ENCODE measurements at places on chromosomes 12 and 14.

DNA sequence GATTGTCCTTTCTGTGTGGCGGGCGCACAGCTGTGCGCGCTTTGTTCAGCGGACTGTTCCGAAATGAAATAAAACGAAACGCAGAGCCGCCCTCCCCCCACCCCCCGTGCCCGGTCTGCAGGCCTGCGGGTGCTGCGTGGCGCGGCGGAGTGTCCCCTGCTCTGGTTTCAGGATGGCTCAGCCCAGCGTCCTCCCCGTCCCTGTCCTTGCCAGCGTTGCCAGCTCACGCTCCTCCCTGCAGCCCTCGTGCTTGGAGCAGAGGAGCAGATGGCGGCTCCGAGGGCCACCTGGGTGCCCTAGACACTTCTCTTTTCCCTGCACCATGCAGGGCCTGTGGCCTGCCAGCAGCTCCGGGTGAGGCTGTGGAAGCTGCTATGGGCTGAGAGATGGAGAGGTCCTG, 17.5 kb upstream of the BEGAIN start:
- no peak for DNase-seq

DNA sequence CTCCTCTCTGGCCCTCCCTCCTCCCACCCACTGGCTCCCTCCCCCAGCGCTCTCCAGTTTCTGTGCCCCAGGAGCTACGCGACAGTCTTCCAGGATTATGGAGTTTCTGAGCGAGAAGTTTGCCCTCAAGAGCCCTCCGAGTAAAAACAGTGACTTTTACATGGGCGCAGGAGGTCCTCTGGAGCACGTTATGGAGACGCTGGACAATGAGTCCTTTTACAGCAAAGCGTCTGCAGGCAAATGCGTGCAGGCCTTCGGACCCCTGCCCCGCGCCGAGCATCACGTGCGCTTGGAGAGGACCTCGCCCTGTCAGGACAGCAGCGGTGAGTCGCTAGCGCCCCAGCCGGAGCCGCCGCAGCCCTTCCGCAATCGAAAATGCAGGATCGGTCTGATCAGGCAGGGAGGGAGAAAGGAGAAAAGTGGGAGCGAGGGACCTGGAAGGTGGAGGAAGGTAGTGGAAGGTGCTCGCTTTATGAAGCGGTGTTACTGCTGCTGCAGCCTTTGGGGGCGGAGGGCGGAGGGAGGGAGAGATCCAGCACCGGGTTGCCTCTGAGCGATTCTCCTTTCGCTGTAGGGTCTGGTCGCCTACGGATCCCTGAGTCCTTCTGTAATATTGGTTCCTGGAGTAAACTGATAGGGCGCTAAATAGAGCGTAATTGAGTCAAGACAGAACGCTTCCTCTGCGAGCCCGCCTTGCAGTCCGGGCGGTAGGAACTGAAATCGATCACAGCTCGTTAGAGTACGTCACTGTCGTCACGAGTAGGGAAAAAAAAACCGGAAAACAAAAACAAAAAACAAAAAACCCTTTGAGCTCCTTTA, at the start of gene ALX1:
Gene ALX1 (plus strand): TSS at position 56 of the 819 bp plus-strand sequence. CDS start 42 bp downstream, at position 98.
- peak; percentile 57 for DNase-seq

- DNase-seq: no peak
Observed at GRCh38 chr14:67778792-67779191, 37.6 kb downstream of the ZFYVE26 start.

- no peak for DNase-seq
Observed at GRCh38 chr12:130838284-130838950, 633 bp downstream of the STX2 start.

- DNase-seq: no peak
Observed at GRCh38 chr14:74804219-74804825, 41.2 kb downstream of the YLPM1 start.

- no peak for DNase-seq
Observed at GRCh38 chr12:119372540-119372939, 38.0 kb downstream of the CCDC60 start.

DNA sequence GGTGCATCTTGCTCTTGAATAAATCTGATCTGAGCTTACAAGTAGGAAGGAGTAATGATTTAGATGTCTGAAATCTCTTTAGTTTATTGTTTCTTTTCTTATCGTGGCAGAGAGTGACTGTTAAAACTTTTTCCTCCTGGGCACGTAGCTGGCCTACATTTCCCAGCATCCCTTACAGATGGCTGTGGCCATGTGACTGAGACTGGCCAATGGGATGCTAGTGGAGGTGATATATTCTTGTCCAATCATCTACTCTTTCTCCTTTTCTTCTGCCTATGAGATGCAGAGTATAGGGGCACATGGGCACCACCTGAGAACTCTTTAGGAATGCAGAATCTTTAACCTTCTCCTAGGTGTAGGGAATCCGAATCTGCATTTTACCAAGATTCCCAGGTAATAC, 237.3 kb downstream of the RGS6 start:
- DNase-seq: no peak

GRCh38 chr12:43309959-43310358, 242.0 kb downstream of the ADAMTS20 start:
- DNase-seq: no peak

DNA sequence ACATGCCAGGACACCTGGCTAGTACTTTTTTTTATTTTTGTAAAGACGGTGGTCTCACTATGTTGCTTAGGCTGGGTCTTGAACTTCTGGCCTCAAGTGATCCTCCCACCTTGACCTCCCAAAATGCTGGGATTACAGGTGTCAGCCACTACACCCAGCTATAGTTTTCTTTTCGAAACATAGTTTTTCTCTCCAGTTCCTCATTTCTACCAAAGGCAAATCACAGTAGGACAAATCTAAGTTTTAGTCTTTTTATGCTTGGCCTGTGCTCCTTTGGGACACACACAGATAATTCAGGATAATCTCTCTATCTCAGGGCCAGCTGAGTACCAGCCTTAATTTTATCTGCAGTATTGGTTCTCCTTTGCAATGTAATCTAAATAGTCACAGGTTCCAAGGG, 100.7 kb downstream of the KCNMB4 start:
- no peak for DNase-seq

GRCh38 chr14:67077921-67078320, 111.3 kb upstream of the GARIN2 start:
- DNase-seq: no peak

GRCh38 chr14:65824978-65825299, 412.4 kb downstream of the FUT8 start:
- no peak for DNase-seq

DNA sequence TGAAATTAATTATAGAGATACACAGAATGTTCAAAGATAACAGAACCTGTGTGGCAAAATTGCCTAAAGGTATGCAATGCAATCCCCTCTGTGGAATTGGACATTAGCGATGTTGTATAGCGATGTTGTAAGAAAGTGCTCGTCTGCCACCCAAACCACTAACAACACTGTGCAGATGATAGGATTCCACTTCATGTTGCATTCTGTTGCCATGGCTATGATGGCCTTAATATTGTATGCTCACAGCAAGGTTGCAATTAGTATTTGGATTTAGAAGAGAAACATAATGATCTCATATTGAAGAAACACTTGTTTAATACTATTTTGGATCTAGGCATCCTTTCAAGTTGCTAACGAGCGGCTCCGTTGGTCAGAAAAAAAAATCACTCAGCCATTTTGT, 260.3 kb downstream of the BCAT1 start:
- no peak for DNase-seq

GRCh38 chr12:105092336-105092735, 8.1 kb upstream of the ALDH1L2 start:
- DNase-seq: no peak

DNA sequence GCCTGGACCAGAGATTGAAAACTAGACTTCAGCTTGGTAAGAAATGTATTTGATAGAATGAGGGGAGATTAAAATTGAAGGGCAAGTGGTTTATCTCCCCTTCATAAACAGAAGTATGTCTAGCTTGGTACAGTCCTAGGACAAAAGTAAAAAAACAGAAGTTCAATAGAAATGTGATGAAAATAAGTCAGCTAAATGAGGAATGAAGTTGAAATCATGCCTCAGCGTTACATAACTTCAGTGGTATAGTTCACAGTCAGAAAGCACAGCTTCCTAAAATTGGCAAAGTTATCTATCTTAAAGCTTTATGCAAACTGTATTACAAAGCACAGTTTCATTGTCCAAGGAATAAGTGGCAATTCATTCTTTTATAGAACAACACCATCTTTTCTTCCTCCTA, 90.2 kb upstream of the SYT10 start:
- no peak for DNase-seq

DNA sequence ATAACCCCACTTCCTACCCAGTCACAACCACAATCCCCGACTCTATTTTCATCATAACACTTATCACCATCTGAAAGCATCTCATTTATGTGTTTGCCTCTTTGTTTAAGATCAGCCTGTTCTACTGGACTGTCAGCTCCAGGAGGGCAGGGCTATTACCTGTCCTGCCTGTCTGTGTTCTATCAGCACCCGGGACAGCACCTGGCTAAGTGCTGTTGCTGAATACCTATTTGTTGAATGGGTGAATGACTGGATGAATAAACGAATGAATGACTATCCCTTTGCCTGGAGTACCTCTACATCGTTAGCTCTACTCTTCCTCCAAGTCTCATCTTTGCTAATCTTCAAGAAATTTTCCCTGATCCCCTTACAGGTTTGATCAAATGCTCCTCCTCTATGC, 69.0 kb downstream of the WSCD2 start:
- no peak for DNase-seq

DNA sequence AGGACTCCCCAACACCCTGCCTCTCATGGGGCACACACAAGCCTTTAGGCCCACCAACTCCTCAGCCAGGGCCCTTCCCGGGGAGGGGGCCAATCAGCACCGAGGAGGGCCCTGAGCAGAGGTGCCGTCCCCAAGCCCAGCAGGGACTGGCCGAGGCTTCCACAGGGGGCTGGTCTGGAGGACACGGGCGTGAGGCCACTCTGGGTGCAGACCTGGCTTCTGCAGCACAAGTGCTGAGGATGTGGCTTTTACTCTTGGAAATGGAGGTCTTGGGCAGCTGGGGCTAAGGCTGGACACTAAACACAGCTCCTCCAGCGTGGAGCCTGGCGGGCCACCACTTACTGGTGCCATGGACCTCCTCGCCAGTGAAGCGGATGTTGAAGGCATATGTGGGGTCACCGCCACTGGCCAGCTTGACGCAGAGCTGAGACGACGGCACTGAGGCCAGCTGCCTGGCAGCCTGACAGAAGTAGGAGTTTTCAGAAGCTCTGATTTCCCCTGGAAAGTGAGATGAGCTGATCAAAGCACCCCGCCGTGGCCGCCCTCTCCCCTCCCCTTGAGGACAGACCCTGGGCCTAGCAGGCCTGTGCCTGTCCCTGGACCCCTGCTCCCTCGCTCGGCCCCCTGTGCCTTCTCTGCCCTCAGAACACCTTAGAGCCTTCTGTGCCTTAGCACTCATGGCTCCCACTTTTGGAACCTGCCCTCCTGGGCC, 44.0 kb downstream of the TRAFD1 start:
- DNase-seq: no peak

DNA sequence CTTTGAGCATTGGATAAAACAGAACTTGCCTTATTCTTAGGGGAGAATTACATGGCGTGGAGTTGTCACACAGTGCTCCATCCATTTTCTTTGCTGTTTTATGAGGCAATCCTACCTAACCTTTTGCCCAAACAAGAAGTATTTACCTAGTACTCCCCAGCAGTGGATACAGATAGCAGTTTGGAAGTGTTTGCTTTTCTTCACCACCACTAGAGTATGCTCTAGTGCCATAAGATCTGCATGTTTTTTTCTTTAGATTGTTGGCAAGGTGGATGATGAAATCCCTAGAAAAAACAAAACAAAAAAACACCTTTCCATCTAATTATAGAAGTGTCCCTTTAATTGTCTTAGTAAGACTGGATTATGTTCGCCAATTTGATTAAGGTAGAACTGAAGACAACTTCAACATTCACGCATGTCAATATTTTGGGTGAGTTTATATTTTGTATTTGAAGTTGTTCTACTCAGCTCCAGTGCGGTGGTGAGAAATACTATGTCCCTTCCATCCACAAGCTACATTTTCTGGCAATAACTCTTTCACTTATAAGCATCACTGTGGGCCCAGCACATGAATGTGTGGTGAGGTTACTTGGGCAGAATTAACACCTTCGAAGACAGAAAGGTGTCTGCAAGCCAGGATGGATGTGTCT, 23.6 kb upstream of the TMEM260 start:
- DNase-seq: no peak

GRCh38 chr12:14963520-14963919, 2.1 kb upstream of the ARHGDIB start:
- no peak for DNase-seq

- DNase-seq: no peak
Observed at GRCh38 chr12:116202940-116203339, 74.6 kb downstream of the MED13L start.

DNA sequence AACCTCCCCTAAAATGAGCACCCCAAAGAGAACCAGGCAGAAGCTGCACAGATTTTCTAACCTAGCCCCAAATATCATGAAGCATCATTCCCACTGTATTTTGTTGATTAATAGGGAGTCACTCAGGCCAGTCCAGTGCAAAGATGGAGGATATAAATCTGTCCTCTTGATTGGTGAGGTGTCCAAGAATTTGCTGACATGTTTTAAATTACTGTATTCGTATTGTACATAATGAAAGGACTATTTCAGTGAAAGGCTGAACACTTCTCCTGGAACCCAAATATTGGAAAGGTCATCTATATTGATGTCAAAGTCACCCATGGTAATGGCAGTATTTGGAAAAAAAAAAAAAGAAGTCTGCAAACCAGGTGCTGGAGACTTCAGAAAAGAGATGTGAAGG, 477.5 kb downstream of the RMST start:
- no peak for DNase-seq

GRCh38 chr14:102931580-102932285, 9.3 kb downstream of the AMN start:
- no peak for DNase-seq

DNA sequence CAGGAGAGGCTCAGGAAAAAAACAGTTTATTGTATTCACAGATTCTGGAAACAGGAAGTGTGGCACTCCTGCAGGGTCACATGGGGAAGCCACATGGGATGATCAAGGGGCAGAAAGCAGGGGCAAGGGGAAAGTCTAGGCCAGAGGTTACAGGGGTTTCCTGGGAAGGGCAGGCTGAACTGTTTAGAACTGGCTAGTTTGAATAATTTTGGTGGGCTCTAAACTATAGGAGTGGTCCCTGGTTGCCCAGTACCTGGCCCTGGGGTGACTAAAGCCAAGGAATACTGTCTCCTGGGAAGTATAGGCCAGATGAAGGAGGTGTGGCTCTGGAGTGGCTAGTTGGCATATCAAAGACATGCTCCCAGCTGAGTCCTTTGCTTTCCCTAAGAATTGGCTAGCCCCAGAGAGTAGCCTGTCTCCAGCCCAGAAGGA, 169.2 kb downstream of the SLC41A2 start:
- no peak for DNase-seq

DNA sequence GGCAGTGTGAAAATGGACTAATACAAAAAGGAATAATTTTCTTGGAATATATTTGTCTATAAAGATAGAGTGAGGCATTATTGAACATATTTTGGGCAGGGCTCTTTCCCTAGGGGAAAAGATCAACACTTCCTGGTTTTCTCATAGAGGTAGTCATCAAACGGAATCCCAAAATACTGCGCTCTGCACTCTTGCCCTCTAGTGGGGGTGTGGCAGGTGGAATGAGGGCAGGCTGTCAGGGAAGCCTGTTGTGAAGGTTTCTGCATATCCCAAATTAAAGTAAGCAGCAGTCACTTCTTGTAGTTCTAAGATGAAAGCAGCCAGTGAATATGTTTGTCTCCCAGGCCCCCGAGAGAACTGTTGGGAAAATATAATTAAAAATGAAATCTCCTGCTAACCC, 666.8 kb upstream of the TMEM132C start:
- no peak for DNase-seq

Data from brain pericyte (primary cell).